ENCODE measurements at places on chromosomes 6 and 20. TPM values are rescaled to one million over a fixed set of nuclear protein-coding genes. Genes with fewer than 3 reads are reported as not detected.

GRCh38 chr20:37096415-37097041 is 731 bp upstream of the RBL1 start:
- H3K4me1 ChIP-seq = peaks cover 24% of the 10 kb centered on the region
- H3K4me3 ChIP-seq = peak overlapping the region; percentile 82
- H3K27me3 ChIP-seq = peaks cover 21% of the 10 kb centered on the region
- DNase-seq = no peak
- H3K27ac ChIP-seq = peak overlapping the region; percentile 88

The GCM1 gene
- 0.47 TPM for total RNA-seq

The TSPYL4 gene
- 15.0 TPM for total RNA-seq

DNA sequence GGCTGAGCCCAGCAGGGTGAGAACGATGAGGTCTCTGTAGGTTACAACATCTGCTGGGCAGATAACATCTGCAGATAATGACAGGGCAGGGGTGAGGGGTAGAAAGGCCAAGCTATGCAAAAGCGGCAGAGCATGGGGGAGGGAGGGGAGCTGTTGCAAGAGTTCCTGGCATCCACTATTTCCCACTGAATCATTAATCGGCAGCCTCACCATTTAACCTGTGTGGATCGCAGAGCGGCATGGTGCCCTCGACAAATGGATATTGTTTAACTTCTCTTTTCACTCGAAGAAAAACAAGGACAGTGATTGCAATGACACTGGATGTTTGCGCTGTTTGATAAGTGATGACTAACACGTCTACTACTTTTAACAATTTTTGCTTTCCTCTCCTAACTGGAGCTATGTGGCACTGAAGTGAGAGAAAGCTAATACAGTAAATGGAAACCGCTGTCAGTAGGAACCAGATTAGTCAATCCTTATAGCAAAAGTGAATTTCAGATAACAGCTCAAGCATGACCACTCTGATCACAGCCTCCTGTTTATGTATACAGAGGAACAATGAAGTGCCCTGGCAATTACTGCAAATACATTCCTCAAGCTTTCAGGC is 381.5 kb downstream of the TFAP2A start:
- H3K36me3 ChIP-seq = no peaks in the 10 kb centered on the region
- peak overlapping the region; percentile 39 for H3K4me3 ChIP-seq
- H3K27me3 ChIP-seq = no peaks in the 10 kb centered on the region
- no peak overlapping the region for H3K27ac ChIP-seq

The SIRPB1 gene
- 3.4 TPM for total RNA-seq

GRCh38 chr20:43900496-43900895 is 14.2 kb upstream of the TOX2 start:
- H3K4me3 ChIP-seq = no peak overlapping the region
- peaks cover 77% of the 10 kb centered on the region for H3K27me3 ChIP-seq
- no peak overlapping the region for H3K27ac ChIP-seq
- no peak for DNase-seq
- no peaks in the 10 kb centered on the region for H3K36me3 ChIP-seq
- peaks cover 14% of the 10 kb centered on the region for H3K4me1 ChIP-seq

- H3K4me1 ChIP-seq = peaks cover 12% of the 10 kb centered on the region
- no peaks in the 10 kb centered on the region for H3K27me3 ChIP-seq
- peaks cover 6% of the 10 kb centered on the region for H3K36me3 ChIP-seq
- H3K27ac ChIP-seq = no peak overlapping the region
- no peak overlapping the region for H3K4me3 ChIP-seq
Measured at GRCh38 chr20:54188132-54188849, 14.5 kb upstream of the CYP24A1 start.

The DDX43 gene
- 11.4 TPM for total RNA-seq

DNA sequence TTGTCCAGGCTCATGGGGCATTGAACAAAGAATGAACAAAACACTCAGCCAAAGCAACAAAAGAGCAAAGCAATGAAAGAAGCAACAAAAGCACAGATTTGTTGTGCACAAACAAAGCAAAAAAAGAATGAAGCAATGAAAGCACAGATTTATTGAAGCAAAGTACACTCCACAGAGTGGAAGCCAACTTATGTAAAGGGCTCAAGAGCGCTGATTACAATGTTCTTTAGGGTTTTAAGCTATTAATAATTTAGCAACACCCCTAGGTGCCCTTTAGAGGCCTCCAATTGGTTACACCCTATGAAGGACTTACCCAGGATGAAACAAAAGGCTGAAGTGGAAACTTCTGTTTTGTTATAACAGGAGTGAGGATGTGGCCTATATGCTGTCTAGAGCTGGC is 179.2 kb upstream of the PROKR2 start:
- no peak overlapping the region for H3K27ac ChIP-seq
- DNase-seq = no peak
- H3K4me1 ChIP-seq = no peaks in the 10 kb centered on the region
- peaks cover 68% of the 10 kb centered on the region for H3K27me3 ChIP-seq
- no peak overlapping the region for H3K4me3 ChIP-seq
- H3K36me3 ChIP-seq = no peaks in the 10 kb centered on the region

The SIRPD gene
- not detected for total RNA-seq

The VEGFA gene
- 345 TPM for total RNA-seq

- H3K4me1 ChIP-seq = no peaks in the 10 kb centered on the region
- peaks cover 29% of the 10 kb centered on the region for H3K36me3 ChIP-seq
- H3K27me3 ChIP-seq = no peaks in the 10 kb centered on the region
- DNase-seq = no peak
Measured at GRCh38 chr6:35084041-35084491, 57.1 kb downstream of the TCP11 start.

DNA sequence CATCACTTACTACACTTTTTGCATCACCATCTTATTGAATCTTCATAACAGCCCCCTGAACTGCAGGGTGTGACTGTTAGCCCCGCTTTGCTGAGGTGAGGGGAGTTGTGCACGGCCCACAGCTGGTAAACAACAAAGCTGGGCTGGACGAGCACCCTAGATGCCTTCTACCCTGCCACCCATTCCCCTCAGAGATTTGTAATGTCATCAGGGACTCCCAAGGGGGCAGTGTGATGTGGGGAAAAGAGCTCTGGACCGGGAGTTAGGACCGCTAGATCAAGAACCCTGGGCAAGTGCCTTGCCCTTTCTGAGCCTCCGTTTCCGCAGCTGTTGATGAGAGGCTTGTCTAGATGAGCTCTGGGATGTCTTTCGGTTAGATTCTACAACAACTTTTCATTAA is 20.9 kb downstream of the PKIG start:
- no peaks in the 10 kb centered on the region for H3K36me3 ChIP-seq
- H3K27ac ChIP-seq = no peak overlapping the region
- H3K4me3 ChIP-seq = no peak overlapping the region
- DNase-seq = no peak
- H3K4me1 ChIP-seq = no peaks in the 10 kb centered on the region

DNA sequence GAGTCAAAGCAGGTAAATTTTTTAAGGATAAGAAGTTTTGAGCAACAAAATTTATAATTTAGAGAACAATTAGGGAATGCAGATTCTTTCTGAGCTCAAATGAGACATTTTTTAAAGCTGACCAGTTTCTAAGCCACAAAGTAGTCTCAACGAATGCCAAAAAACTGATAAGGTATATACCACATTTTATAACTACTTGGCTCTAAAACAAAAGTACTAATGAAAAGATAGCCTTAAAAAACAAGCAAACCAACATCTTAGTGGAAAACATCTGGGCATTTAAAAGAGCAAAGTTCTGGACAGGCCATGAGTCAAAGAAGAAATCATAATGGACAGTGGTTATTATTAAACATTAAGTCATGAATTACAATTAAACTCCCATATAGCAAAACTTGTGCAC is 23.2 kb upstream of the RNF146 start:
- H3K4me1 ChIP-seq = no peaks in the 10 kb centered on the region
- no peaks in the 10 kb centered on the region for H3K36me3 ChIP-seq
- no peak overlapping the region for H3K4me3 ChIP-seq
- no peak for DNase-seq

The SLC32A1 gene
- total RNA-seq = not detected

The KCNQ5 gene
- 0.10 TPM for total RNA-seq

DNA sequence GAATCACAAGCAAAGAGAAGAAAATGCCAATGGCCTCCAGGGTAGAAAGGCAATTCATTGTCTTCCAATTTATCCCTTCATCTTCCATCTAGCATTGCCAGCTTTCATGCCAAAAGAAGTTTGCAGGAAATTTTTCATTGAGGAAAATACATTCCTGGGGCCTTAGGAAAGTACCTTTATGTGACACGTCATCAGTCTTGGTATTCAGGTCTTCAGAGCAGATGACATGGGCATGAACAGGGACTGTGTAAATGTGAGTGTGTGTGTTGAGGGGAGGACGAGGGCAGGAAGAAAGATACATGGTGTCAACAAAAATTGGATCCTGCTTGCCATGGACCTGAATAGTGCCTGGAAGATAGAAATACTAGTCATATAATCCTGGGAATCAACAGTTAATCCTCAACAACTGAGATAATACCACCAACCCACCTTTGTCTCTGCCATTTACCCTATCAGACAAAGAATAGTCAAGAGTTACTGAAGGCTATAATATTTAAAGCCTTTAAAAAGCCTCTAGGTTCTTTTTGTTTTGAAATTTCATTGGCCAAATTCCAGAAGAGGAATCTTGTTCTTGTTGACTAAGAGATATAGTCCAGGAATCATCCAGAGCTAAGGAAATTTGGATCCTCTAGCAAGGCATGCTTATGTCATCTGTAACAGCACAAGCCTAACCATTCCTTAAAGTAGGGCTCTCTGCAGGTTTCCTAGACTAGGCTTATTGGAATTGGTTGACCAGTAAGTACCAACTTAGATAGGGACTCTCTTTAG is 405.8 kb upstream of the SASH1 start:
- no peaks in the 10 kb centered on the region for H3K36me3 ChIP-seq
- no peaks in the 10 kb centered on the region for H3K27me3 ChIP-seq
- no peak overlapping the region for H3K4me3 ChIP-seq
- H3K4me1 ChIP-seq = no peaks in the 10 kb centered on the region

The MARCKS gene
- total RNA-seq = 64.6 TPM

DNA sequence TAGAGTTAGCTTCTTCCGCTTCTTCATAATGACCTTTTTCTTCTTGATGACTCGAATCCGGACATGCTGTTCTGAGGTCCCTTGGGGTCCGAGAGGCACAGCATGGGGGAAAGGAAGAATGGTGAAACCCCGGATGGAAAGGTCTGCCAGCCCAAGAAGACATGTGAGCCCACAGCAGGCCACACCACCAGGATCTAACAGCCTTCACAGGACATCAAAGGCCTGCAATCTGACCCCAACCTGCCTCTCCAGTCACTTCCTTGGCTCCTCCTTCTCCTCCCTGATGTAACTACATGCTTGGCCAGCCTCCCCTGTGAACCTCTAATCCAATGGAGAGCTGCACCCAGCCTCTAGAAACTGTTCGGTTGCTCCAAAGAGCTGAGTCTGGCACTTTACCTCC is 1.6 kb downstream of the CPXM1 start:
- H3K4me1 ChIP-seq = peaks cover 20% of the 10 kb centered on the region
- H3K36me3 ChIP-seq = peaks cover 11% of the 10 kb centered on the region
- H3K27me3 ChIP-seq = peaks cover 99% of the 10 kb centered on the region
- H3K4me3 ChIP-seq = no peak overlapping the region

GRCh38 chr6:135750081-135750480 is 101.4 kb upstream of the PDE7B start:
- no peak overlapping the region for H3K4me3 ChIP-seq
- H3K27me3 ChIP-seq = no peaks in the 10 kb centered on the region
- peaks cover 10% of the 10 kb centered on the region for H3K4me1 ChIP-seq

All from Calu3 (cell line).